Purkinje cell (primary cell): ENCODE measurements at places on chromosomes 1 and 21. TPM values are rescaled to one million over a fixed set of nuclear protein-coding genes. Genes with fewer than 3 reads are reported as not detected.

GJB4 gene
- polyA plus RNA-seq, result not detected in 2 replicates

GNG12 gene
- 1.9 and 6.1 TPM in 2 replicates for polyA plus RNA-seq

LINGO4 gene
- polyA plus RNA-seq, result 85.0 and 115 TPM in 2 replicates

SH3D21 gene
- polyA plus RNA-seq, result 0.13 and 0.73 TPM in 2 replicates

KIF26B gene
- 0.52 and 0.56 TPM in 2 replicates for polyA plus RNA-seq

GREM2 gene
- polyA plus RNA-seq, result 9.4 and 11.0 TPM in 2 replicates

FYB2 gene
- 0.94 TPM in 1 of 2 replicates, not detected in the other for polyA plus RNA-seq

ZNF593OS gene
- polyA plus RNA-seq, result not detected in 2 replicates

ADORA3 gene
- 0.49 TPM in 1 of 2 replicates, not detected in the other for polyA plus RNA-seq

PADI2 gene
- polyA plus RNA-seq, result 1.3 and 1.5 TPM in 2 replicates

PPT1 gene
- polyA plus RNA-seq, result 156 and 195 TPM in 2 replicates

C1orf94 gene
- not detected in 2 replicates for polyA plus RNA-seq

SUSD4 gene
- 153 and 160 TPM in 2 replicates for polyA plus RNA-seq

TDRD5 gene
- polyA plus RNA-seq, result not detected in 2 replicates

CD1D gene
- 0.39 TPM in 1 of 2 replicates, not detected in the other for polyA plus RNA-seq

SYT2 gene
- polyA plus RNA-seq, result 21.8 and 30.2 TPM in 2 replicates

FAAH gene
- 8.6 and 8.9 TPM in 2 replicates for polyA plus RNA-seq

ADARB1 gene
- polyA plus RNA-seq, result 27.3 and 29.7 TPM in 2 replicates

OR2M4 gene
- polyA plus RNA-seq, result not detected in 2 replicates

GPR52 gene
- not detected in 2 replicates for polyA plus RNA-seq

FAM163A gene
- not detected in 2 replicates for polyA plus RNA-seq

TIAM1 gene
- polyA plus RNA-seq, result 99.7 and 155 TPM in 2 replicates

RAB3B gene
- 0.21 and 1.6 TPM in 2 replicates for polyA plus RNA-seq

SRM gene
- 25.3 and 26.1 TPM in 2 replicates for polyA plus RNA-seq

KRTAP19-3 gene
- polyA plus RNA-seq, result not detected in 2 replicates

FCGR3A gene
- polyA plus RNA-seq, result 0.73 and 1.3 TPM in 2 replicates

RGS13 gene
- polyA plus RNA-seq, result not detected in 2 replicates

OLFM3 gene
- 6.8 and 29.0 TPM in 2 replicates for polyA plus RNA-seq

RIPPLY3 gene
- not detected in 2 replicates for polyA plus RNA-seq

GABRD gene
- 4.5 and 7.8 TPM in 2 replicates for polyA plus RNA-seq
